Activated CD4-positive, CD25-positive, alpha-beta regulatory T cell treated with anti-CD3 and anti-CD28 coated beads, Interleukin-2, amount 50 U/mL, for 72 hours (primary cell): ENCODE measurements at places on chromosomes 4 and X.

DNA sequence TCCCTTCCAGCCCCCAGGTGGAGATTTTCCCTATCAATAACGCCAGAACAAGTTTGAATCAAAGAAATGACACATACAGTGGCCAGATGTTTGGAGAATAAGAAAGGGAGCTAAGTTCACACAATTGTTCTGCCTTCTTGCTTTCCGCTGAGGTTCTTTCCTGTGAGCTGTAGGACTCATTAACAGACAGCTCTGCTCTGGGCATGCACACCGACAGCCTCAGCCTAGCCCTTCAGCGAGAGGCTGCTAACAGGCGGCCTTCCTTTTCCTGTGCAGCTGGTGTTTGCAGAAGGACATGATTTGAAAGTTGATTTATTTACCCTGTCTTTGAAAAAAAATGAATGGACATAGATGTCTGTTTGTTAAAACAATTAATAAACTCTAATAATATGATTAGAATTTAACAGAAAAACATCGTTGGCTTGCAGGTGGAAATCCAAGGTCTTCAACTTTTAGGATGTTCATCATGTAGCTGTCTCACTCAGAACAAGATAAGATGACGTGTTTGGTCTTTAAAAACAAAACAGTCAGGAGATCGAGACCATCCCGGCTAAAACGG, 183.3 kb downstream of the KDR start:
- no peak for DNase-seq

DNA sequence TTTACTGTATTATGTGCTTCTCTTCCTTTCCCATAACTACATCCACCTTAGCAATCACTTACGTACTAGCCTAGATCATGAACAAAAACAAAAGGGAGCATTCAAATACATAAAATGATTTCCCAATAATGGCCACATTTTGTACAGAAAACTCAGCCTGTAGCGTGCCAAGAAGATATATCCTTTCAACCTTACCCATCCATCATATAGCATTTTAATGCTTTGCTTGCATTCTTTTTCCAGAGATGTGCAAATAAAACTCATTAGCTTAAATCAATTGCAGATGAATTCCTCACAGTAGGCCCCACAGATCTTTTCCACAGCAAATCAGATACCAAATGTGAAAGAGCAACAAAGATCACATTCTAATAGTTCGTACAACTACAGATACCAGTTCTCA, 20.8 kb downstream of the GRSF1 start:
- no peak for DNase-seq

DNA sequence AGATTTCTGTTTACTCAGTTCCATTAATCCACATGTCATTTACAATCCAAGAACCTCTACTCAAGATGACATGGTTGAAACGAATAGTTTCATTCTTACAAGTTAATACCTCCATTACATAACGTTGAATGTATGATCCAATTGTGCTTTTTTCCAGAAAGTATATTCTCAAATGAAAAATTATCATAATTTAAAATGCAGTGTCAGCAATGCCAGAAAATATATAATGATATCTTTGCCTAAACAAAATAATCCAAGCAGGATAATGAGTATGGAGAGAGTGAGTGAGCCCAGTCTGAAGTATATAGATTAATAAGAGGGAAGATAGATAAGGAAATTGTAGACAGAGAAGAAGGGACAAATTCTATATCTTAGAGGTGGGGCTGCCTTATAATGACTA, 505.0 kb downstream of the CENPC start:
- DNase-seq, result no peak

GRCh38 chrX:17547658-17548057, 172.7 kb downstream of the NHS start:
- no peak for DNase-seq

DNA sequence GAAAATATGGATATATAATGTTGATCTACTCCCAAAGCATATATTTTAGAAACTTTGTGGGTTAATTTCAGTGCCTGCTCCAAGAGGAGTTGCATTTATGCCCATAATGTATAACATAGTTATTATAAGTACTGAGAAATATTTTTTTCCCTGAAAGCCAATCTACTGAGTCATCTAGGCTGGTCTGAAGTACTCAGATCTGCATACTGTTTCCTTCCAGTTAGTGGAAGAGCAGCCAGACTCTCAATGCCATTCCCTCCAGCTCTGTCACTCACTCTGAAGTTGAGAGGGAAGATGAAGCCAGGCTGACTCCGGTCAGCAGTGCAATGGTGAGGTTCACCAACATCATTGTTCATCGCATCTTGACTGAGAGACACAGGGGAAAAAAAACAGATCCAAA, 505.1 kb downstream of the PPARGC1A start:
- DNase-seq, result no peak

GRCh38 chrX:17174671-17175070, 200.3 kb upstream of the NHS start:
- no peak for DNase-seq

GRCh38 chrX:38038501-38038900, 32.1 kb downstream of the SYTL5 start:
- DNase-seq, result no peak

DNA sequence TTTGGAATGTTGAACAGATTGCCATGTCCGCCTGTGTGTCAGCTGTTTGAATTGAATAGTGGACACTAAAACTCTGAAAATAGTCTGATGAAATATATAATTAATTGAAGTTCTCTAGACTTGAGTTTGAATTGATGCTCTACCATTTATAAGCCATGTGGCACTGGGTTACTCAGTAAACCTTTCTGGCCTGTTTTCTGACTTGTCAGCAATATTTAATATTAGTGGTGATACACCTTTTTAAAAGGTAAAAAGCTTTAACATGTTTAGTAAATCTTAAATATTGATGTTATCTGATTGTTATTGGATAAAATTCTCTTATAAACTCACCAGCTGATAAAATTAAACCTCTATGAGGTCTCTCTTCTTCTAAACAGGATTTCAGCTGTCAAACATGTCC, 695.4 kb upstream of the HS3ST1 start:
- no peak for DNase-seq

- no peak for DNase-seq
Observed at GRCh38 chr4:157837071-157837703, 335.6 kb downstream of the GASK1B start.
